ENCODE measurements at places on chromosomes 11 and 22. TPM values are rescaled to one million over a fixed set of nuclear protein-coding genes. Genes with fewer than 3 reads are reported as not detected.
A peak's percentile ranks its signal among the peaks of the same experiment; 100 is the strongest.

DNA sequence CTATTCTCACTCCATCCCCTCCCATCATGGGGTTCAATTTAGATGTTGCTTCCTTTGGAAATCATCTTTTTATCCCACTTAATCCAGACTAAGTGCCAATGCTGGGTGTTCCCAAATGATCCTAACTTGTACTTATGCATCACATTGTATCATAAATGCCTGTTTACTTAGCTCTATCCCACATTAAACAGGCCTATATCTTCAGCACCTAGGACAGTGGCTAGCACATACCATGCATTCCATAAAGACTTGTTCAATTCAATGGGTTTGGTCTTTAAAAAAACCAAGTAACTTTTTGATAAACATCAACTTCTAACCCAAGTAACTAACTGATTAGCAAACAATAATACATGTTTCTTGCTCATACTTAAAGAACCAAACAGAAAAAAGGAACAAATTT lies 40.6 kb downstream of the RSF1 start:
- no peak for DNase-seq

The RIMBP3C gene
- 1.4 TPM for total RNA-seq

DNA sequence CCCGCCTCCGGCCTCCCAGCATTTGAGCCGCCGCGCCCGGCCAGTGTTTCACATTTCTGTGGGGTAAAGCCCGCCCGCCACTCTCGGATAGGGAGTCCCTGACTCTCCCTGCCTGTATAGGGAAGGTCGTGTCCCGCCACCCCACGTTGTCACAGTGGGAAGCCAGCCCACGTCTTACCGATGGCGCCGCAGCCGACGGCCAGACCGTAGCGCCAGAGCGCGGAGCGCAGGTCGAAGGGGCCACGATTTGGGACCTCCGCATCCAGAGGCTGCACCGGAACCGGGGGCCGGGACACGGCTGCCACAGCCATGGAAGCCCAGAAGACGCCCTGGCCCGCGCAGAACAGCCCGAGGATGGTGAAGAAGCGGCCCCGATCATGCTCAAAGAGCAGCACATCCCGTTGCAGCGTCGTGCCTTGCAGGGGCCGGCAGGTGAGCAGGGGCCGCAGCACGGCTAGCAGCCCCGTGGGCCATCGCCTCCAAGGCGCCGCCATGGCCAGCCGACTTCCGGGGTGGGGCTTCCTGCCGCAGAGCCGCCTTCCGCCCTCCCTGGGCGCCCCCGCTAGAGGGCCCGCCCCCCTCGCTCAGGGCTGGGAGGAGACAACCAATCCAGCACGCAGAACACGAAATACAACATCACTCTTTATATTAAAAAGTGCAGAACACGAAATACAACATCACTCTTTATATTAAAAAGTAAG lies at the start of gene TMEM223:
TSS of gene TMEM223 (minus strand) at position 506 of the 701 bp plus-strand sequence. CDS start at position 494, 12 bp downstream.
- DNase-seq, result peak; percentile 73

DNA sequence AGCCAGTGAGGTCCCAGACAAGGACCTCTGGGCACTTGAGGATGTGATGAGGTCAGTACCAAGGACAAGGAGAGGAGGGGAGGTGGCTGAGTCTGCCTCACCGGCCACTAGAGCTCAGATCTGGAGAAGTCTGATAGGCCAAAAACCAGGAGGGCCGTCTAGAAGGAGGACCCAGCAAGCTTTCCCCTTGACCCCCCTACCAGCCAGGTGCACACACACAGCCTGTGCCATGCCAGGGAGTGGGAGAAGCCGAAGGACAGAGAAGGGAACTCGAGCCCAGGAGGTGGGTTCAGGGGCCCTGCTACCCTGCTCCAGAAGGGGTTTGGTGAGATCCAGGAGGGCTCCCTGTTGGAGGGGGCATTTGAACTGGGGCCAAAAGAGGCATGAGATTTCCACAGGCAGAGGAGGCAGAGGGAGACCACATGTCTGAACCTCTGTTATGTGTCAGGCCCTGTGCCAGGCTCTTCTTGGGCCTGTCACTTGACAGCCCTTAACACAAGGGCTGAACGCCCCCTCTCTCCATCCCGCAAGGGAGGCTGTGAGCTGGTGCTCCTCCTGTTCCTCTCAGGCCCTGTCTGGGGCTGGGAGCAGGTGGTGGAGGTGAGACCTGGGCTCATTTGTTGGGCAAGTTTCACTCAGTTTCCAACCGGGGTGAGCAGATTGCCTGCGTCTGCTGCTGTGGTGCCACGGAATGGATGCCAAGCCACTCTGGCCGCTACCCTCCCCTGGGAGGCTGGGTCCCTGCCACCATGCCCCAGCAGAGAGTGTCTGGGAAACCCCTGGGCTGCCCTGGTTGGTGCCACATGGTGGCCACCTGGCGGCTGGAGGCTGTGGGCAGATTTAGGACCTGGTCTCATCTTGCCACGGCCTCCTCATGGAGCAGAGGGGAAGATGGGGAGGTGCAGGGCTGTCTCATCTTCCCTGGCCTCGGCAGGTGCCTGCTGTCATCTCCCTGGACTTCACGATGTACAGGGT lies 65.2 kb downstream of the MPPED1 start:
- DNase-seq, result no peak

The OR51B2 gene
- not detected for total RNA-seq

The FKBP2 gene
- total RNA-seq, result 33.7 TPM

The FAR1 gene
- total RNA-seq, result 55.3 TPM

DNA sequence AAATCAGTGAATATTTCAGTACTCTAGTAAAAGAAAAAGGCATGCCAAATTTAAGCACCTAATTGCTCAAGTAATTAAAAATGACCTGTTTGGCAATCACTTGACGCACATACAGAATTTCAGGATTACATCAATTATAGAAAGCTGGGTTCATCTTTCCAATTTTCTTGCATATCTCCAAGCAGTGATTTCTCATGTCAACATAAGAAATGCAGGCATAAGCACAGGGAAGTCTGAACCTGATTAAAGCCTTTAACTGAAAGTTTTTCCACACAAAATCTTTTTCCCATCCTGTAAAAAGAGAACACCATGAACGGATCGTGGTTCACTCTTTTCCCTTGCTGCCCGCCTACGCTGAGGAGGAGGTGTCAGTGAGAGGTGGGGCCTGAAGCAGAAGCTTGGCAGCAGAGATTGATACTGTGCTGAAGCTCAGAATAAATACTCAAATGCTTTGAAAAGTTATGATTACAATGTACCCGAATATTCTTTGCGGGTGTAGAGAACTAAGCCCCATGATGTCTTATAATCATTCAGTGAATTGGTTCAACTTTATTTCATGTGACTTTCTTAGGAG lies 704.1 kb upstream of the CCDC90B start:
- no peak for DNase-seq
